ELR (cell line): ENCODE measurements at places on chromosomes 13 and 19.

DNA sequence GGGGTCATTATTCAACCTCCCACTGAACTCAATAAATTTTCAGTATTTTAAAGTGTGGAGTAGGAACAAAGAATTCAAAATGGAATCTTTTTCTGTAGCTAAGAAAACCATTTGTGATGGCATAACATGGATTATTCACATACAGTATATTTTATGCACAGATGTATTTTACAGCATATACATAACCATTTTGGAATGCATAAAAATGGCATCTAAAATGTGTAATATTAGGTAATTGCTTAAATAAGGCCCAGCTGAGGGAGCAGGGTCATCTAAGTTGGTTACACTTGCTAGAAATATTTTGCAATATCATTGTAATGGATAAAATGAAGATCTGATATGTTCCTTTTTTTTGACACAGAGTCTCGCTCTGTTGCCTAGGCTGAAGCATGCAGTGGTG lies 146.9 kb downstream of the LMO7 start:
- DNase-seq, result no peak

DNA sequence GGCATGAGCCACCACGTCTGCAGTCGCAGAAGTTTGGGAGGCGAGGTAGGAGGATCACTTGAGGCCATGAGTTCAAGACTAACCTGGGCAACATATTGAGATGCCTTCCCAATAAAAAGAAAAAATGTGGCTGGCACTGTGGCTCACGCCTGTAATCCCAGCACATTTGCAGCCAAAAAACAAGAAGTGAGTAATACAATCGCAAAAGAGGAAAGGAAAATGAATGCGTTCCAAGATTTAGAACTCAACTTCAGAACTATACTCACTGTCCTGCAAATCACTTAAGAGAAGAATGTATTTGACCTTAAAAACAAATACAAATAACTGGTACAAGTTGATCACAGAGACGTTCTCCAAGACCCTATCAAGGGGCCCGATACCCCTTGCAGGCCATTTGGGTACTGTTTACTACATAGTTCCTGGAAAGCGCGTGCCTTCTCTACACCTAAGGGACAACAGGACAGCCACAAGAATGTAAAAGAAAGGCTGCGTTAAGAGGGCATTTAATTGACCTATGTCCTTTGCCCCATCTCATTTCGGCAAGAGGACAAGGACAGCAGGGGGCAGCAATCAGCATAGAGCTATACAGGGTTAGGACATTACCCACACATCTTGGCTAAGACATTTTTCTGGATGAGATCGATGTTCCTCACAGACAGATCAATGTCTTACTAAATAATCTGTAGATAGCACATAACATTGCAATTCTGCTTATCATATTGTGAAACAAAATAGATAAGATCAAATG lies 41.3 kb downstream of the FLT3 start:
- DNase-seq, result peak; percentile 55

- no peak for DNase-seq
Observed at GRCh38 chr13:44507639-44508038, 68.5 kb downstream of the TSC22D1 start.

- no peak for DNase-seq
Observed at GRCh38 chr13:71939186-71939585, 72.2 kb upstream of the DACH1 start.

DNA sequence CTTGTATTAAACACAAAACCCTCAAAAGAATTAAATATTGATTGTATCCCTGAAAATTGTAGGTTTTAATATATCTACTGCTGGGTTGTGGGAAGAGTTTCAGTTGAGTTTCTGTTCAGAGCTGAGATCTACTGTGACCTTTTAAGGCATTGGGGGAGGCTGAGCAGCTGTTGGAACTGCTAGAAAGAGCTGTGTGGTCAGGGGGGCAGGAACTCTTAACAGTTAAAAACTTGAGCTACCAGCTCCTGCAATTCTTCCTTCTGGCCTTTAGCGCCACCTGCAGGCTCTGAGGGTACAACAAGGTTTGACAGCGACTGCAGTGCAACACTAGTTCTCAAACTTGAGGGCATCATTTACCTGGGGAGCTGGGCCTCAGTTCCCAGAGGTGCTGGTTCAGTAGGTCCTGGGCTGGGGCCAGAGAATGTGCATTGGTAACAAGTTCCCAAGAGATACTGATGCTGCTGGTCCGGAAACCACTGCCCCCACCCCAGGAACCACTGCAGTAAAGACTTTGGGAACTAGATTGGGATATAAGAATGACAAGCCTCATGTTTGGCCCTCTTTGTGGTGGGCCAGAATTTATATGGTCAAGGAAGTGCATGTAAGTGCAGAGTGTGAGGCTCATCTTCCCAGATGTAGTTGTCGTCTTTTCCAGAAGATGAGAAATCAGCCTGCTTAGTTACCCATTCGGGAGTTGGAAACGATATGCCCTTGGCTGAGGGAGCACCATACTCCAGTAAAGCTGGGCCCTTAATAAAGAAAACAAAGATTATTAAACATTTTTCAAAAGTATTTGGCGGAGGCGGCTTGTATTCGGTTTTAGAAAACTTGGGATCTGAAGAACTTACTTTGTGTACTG lies 2.6 kb downstream of the RNASEH2B start:
- peak; percentile 88 for DNase-seq

- no peak for DNase-seq
Observed at GRCh38 chr13:43154156-43154651, 130.8 kb downstream of the DNAJC15 start.

DNA sequence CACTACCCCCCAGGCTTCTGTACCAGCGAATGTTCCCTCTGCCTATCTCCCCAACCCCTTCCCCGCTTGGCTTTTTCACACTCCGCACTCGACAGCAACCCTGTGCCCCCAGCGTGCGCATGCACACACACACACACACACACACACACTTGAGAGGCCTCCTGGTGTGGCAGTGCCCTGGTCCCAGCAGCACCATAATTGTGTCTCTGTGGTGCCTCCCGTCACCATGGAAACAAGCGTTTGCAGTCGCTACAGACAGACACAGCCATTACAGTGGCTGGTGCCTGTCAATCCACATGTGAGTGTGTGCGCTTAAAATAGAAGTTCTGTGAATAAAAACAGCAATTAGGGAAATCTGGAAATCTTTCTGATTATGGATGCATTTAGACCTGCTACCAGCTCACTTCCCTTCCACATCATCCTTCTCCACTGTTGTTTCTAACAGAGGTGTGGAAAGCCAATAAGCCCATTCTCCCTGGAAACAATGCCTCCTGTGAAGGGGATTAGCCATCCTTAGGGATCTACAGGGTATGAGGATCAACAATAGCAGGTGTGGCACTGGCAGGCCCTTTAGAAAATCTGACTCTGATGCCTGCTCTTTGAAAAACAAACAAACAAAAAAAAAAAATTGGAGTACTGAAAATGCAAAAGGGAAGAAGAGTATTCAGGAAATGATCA lies 146.3 kb downstream of the DCLK1 start:
- no peak for DNase-seq

DNA sequence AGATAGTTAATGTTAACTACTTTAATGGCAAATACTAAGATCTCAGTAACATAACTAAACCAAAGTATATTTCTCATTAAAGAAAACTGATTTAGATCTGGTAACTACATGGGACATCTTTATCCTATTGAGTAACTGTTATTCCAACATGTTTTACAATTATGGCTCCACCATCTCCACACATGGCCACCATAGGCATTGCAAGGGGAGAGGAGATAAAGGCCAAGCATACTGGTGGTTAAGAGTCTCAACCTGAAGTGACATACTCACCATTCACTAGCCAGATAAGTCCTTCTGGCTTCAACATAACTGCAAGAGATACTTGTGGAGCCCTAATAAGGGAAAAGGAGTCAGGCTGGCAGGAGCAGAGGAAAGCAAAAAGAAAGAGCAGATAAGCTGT lies 1586.4 kb upstream of the SPRY2 start:
- DNase-seq, result peak; percentile 41

DNA sequence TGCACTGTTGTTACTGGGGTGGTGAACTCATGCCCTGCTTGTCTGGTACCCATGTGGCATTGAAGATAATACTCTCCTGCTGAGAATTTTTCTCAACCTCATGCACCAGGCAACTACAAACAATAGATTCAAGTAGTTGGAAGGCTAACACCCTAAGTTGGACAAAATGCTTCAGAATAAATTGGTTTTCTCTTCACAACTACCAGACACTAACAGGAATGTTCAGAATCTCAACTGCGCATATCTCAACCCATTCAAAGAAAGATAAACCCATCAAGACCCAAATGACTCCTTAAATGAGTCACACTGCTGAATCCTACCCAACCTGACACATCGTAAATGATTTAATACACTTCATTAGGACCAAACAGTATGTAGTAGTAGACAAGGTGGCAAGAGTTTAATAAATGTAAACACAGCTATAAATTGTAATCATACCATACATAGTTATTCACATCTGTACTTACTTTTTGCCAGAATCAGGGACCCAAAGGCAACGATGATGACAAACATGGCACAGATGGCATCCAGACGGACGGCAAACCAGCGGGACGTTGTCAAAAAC lies 227.4 kb downstream of the ABCC4 start:
- DNase-seq, result peak; percentile 32

- DNase-seq, result no peak
Observed at GRCh38 chr13:35808846-35809245, 322.3 kb downstream of the DCLK1 start.

DNA sequence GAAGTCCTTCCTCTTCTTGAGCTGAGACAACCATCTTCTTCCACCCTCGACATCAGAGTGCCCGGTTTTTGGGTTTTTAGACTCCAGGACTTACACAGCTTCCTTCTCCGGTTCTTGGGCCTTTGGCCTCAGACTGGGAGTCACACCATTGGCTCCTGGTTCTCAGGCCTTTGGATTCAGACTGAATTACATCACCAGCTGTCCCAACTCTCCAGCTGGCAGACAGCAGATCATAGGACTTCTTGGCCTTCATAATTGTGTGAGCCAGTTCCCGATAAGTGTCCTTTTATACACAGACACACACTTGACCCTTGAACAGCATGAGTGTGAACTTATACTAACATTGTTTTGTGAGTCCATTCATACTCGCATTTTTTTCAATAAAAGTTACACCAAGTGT lies 166.0 kb upstream of the UBL3 start:
- no peak for DNase-seq

GRCh38 chr19:13796301-13797057 lies 1.2 kb downstream of the ZSWIM4 start:
- peak; percentile 99 for DNase-seq

GRCh38 chr13:21481359-21481758 lies 22.3 kb upstream of the ZDHHC20 start:
- DNase-seq, result no peak

- peak; percentile 30 for DNase-seq
Observed at GRCh38 chr13:104086759-104087158, 1020.5 kb upstream of the SLC10A2 start.

DNA sequence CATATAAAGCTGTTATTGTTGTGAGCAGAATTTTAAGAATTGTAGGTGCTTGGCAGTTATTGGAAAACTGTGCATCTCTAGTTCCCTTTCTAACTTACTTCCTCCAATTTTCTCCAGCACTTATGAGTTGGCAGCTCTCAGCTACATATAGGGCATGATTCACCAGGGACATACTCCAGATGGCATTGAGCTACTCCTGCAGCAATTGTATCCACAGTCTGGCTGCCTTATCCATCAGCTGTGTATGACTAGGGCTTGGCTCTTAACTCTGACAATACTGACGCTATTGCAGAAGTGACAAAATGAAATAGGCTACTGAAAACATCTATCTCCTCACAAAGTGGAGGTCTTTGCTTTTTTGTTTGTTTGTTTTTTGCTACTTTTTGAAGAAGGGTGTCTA lies 276.7 kb downstream of the POU4F1 start:
- peak; percentile 43 for DNase-seq

GRCh38 chr19:39874404-39874803 lies 28.2 kb upstream of the FBL start:
- no peak for DNase-seq

GRCh38 chr13:50085063-50085462 lies 69.8 kb downstream of the KCNRG start:
- DNase-seq, result peak; percentile 71

GRCh38 chr19:31548941-31549340 lies 199.7 kb upstream of the TSHZ3 start:
- DNase-seq, result peak; percentile 42

GRCh38 chr13:110665491-110666254 lies 40.2 kb downstream of the CARS2 start:
- DNase-seq, result no peak

- no peak for DNase-seq
Observed at GRCh38 chr13:78596736-78597601, 6.4 kb downstream of the POU4F1 start.

GRCh38 chr19:280541-281009 lies 10.6 kb downstream of the PLPP2 start:
- no peak for DNase-seq

DNA sequence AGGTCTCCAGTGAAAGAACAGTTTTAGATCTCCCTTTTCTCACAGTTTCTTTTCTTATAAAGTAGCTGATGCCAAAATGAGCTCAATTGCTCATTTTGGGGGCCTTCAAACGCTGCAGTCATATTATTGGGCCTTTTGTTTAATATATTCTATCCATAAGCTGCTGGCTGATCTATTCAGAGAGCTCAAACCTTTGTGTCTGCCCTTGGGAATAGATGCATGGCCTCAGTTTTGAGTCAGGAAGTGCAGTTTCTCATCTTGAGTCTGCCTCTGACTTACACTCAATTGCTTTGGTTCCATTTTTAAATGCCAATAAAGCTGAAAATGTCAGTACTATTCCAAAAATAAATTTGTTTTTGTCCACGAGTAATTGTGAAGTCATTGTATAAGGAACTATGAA lies 468.9 kb downstream of the KLF12 start:
- DNase-seq, result no peak

GRCh38 chr19:50658441-50659317 lies 9.4 kb downstream of the C19orf81 start:
- DNase-seq, result peak; percentile 74
